ENCODE measurements at places on chromosomes 2 and 18.

GRCh38 chr2:103879101-103879500 is 974.8 kb upstream of the POU3F3 start:
- no peak for DNase-seq

DNA sequence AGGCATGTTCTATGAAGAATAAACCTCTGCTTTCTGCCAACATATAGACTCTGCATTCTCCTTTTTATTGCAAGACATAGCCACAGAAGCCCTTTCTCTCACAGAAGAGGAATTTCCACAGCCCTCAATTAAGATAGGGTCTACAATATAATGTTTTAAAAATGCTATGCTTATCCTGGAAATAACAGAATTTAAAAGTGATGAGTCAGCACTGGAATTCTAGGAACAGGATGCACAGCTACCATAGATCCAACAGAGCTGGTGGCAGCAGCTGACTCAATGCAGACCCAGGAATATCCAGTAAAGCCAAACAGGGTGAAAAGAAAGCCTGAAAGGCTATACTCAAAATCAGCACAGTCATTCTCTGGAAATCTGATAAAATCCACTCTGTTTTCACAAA is 866.9 kb downstream of the TRIB2 start:
- DNase-seq, result no peak

- no peak for DNase-seq
Observed at GRCh38 chr2:2101924-2102323, 229.2 kb downstream of the MYT1L start.

DNA sequence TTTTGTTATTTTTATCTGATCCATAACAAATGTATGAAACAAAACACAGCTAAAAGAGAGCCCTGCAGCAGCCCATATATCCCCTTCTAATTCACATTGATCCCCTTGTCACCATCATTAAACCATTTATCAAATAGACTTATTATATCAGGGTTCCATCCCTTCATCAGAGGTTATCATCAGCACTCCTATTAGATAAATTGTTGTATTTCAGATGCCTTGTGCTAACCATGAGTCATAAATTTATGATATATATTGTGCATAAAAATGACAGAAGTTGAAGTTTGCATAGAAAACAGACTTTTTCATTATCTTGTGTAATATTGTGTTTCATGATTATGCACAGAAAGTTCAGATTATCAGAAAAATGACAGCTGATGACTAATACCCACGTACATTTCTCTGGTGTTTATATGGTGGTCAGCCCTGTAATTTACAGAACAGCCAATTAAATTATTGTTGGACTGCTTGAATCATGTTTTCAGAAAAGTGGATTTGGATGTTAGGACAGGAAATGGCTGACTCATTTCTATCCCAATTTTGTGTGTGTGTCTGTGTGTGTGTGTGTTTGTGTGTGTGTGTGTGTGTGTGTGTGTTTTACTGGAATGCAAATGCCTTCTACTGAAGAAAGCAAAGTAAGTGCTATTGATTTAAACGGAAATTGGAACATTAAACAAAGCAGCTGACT is 80.9 kb downstream of the PPP1R1C start:
- DNase-seq, result no peak

DNA sequence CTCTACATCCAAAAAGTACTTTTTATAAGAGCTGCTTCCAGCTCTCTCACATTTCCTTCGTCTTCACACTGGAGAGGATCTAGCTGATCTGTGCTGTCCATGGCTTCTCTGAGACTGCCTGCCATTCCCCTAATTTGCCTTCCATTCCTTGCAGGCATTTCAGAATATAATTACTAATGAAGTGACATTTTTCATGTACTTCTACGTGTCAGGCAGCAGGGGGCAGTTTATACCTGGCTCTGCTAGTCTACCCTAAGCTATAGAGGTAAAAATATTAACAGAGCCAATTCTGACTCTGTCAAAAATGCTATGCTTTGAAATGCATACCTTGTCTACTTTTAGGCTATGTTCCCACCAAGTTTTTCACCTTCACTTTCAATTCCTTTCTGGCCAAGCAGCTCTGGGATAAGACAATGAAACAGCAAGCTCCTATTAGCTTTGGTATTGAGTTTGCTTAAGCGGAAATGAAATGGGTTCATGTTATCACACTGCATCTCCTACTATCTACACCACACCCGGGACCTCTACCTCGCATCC is 81.9 kb downstream of the MEP1B start:
- DNase-seq, result peak; percentile 43

DNA sequence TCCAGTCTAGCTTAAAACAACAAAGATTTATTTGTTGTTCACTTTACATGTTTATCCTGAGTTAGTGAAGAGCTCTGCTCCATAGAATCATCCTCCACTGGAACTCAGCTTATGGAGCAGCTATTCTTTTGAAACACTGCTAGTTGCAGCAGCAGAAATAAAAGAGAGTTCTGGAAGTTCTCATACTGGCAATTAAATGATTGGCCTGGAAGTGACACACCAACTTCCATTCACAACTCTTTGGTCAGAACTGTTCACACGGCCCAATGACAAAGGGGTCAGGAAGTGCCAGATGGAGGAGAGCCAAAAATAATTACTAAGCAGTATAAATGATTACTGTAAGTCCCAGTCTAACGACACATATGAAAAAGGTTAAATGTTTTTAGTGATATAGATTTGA is 39.1 kb downstream of the FBXO11 start:
- DNase-seq, result no peak

GRCh38 chr2:183157131-183157530 is 32.9 kb downstream of the NUP35 start:
- DNase-seq, result no peak

- DNase-seq, result peak; percentile 58
Observed at GRCh38 chr18:62715759-62716615, 646 bp downstream of the PHLPP1 start.

DNA sequence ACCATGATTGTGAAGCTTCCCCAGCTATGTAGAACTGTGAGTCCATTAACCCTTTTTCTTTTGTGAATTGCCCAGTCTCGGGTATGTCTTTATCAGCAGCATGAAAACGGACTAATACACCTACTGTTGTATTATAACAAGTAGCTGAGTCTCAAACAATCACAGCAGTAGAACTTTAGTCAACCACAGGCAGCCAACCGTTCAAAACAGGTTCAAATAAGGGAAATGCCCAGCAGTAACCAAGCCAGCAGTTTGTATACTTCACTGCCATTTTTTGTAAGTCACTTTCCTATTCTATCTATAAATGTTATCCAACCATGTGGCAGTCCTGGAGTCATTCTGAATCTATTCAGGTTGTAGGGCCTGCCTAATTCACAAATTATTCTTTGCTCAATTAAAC is 1560.6 kb upstream of the SLC39A10 start:
- DNase-seq, result no peak

- no peak for DNase-seq
Observed at GRCh38 chr18:3283908-3284307, 22.0 kb downstream of the MYL12B start.

GRCh38 chr2:127562936-127563335 is 27.5 kb downstream of the MYO7B start:
- DNase-seq, result no peak

GRCh38 chr2:190179754-190180312 is 117.3 kb upstream of the MSTN start:
- DNase-seq, result no peak

DNA sequence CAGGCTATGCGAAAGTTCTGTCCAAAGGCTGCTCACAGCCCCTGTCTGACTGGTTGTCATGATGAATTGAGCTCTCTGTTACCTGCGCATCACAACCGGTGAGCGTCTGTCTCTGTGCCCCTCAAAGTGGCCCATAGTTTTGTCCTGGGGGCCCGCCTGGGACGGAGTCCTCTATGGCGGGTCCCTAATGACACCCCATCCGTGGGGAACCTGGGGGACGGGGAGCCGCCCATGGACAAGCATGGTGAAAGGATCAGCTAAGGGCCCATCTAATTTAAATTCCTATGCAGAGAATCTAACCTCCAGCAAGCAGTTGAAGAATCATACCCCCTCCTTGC is 473 bp downstream of the ELMOD3 start:
- DNase-seq, result no peak

DNA sequence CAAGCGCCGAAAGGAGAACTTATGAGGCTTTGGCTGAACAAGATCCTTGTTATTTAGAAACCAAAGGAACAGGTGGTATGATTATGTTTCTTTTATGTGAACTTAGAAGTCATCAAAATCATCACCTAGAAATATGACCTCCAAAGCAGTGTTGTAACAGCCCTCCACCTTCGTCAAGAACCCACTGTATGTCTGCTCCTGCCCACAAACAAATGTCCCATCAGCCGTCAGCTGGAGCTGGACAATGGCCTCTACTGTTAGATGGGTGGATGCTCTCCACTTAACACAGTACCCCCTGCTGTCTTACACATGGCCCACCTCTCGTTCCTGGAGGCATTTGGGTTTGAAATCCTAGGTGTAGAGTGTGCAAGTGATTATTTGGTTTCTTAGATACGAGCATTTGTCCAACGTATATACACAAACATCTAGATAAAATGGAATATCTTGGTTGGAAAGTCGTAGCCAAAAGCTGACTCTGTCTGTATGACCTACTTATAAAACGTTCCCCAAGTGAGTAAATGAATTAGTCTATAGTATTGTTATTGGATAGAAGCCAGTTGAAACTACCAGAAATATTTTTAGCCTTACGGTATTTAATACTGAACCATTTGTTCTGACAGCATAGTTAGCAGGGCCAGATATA is 113.0 kb downstream of the CRIM1 start:
- no peak for DNase-seq

DNA sequence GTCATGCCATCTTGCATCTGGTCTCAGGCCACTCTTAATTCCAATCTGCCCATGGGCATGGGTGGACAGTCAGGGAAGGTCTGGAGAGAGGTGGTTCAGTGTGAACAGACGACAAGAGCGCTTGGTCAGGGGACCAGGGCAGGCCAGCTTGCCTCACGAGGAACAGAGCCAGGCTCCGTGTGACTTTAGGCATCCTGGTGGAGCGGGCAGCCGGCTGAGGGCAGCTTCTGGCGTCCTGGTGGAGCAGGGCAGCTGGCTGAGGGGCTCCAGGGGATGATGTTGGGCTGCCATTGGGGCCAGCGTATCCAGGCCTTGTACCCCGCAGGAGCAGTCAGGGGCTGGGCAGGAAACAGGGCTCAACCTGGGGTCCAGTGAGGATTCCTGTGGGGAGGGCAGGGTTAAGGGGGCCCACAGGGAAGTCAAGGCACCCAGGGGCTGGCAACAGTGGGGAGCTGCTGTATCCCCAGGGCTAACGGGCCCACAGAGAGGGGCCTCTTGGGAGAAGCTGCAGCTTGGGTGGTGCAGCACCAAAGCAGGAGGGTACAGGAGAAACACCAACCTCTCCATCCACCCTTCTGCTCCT is 197.9 kb upstream of the TWIST2 start:
- no peak for DNase-seq

- DNase-seq, result no peak
Observed at GRCh38 chr2:167790189-167790588, 457.2 kb downstream of the STK39 start.

GRCh38 chr2:104854498-104855220 is 744 bp downstream of the POU3F3 start:
- DNase-seq, result no peak

DNA sequence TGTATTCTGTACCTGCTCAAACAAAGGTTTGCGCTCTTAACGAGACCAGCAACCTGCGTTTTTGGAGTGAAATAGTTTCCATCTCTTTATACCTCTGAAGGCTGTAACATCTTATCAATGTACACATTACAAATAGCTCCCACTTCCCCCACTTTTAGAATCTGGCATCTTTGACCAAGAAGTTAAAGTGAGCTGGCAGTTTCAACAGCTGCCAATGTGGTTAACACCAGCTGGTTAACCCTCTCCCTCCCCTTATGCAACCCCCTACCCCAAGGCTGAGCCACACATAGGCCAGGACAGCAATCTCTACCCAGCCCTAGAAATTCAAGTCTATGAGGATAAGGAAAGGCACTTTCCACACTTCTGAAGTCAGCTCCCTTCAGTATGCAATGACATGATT is 2.2 kb upstream of the SERTAD2 start:
- peak; percentile 49 for DNase-seq

- no peak for DNase-seq
Observed at GRCh38 chr2:42060718-42061619, 13.1 kb downstream of the PKDCC start.

DNA sequence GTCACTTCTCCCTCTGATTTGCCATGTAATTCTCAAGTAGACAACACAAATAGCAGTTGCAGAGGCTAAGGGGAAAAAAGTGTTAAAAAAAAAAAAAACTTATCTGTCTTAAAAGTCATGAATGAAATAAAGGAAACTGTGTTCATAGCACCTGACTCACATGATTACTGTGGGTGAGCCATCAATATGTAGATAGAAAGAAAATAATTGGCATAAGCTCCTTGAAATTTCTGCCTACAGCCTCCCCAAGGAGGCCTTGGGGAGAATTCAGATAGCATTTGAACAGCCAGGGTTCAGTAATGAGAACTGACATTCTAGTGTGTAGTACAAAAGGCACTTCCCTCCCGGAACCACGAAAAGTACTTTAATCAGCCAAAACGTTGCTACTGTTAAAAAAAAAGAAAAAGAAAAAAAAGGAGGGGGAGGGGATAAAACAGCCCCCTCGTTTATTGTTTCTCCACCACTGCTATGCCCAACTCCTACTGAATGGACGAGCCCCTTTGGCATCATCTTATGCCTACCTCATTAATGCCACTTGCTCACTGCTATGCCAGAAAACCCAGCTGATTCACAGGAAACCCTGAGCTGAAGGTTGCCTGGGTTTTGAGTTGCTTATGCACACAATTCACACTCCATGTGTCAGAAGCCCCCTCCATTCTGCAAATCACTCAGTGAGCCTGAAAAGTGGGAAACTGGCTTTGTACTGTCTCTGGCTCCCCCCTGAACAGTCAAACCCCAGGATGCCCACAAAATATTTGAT is 65.5 kb upstream of the KLF7 start:
- peak; percentile 79 for DNase-seq

GRCh38 chr2:171788316-171788993 is 101.2 kb downstream of the DYNC1I2 start:
- DNase-seq, result no peak

Measured in hematopoietic multipotent progenitor cell (in vitro differentiated cells).